ENCODE measurements at places on chromosomes 11 and 22.

DNA sequence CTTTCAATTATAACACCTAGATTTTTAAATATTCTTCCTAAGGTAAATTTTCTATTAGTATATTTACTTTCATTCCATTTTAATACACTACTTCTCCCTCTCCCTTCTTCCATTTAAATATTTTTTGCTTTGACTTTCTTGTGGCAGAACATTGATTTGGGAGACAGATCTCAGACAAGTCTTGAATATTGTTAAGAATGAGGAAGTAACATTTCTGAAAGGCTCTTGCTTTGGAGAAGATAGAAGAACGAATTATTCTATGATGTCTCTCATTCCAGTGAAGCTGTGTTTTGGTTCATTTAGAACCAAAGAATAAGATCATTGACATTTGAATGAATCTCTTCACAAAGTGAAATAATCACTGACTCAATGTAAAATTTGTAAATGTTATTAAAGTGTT, 2.4 kb downstream of the IPO7 start:
- DNase-seq: no peak

GRCh38 chr11:128827191-128827893, 39.8 kb downstream of the KCNJ1 start:
- no peak for DNase-seq

DNA sequence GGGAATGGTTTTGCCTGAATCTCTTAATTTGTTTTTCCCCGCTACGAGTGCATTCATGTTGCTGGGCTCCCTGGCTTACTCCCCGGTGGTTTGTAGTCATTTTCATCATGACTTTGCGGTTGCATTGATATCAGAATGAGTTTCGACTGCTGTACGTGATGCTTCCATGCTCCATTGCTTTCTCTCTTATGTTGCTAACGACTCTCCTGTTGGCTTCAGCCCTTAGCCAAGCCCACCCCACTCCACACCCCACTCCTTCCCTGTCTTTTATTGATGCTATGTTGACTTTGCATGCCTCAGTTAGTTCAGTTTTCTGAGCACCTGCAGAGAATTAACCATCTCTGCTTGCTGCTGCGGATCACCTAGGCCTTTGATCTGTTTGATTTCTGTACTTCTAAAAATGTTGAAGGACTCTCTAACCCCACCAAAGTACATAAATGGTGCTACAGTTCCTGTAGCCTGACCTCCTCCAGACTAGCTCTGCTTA, 65.3 kb downstream of the ARFGAP2 start:
- DNase-seq: no peak

DNA sequence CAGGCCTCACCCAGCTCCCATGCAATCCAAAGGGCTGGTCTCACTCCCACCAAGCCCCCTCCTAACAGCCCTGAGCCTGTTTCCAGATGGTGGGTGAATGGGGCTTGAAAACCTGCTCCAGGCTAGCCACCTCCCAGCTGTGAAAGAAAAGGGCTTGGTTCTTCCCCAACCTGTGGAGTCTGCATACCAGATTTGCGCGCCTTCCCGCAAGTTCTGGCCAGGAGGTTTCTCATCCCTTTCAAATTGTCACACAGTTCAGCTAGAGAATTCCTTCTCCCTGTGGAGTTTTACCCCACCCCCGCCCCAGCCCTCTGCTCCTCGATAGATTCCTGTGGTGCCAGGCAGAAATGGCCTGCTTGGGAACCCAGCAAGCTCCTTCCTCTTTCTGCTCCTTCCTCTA, 734.6 kb upstream of the FAT3 start:
- no peak for DNase-seq

DNA sequence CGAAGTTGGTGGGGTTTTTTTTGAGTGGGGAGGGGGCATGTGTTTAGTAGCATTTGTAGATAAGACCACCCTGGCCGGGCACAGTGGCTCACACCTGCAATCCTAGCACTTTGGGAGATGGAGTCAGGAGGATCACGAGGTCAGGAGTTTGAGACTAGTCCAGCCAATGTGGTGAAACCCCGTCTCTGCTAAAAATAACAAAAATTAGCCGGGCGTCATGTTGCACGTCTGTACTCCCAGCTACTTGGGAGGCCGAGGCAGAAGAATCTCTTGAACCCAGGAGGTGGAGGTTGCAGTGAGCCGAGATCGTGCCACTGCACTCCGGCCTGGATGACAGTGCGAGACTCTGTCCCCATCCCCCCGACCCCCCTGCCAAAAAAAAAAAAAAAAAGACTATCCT, 34.6 kb downstream of the CECR2 start:
- no peak for DNase-seq

- DNase-seq: no peak
These were observed 228.6 kb upstream of the MPPED2 start for GRCh38 chr11:30814737-30815136.

DNA sequence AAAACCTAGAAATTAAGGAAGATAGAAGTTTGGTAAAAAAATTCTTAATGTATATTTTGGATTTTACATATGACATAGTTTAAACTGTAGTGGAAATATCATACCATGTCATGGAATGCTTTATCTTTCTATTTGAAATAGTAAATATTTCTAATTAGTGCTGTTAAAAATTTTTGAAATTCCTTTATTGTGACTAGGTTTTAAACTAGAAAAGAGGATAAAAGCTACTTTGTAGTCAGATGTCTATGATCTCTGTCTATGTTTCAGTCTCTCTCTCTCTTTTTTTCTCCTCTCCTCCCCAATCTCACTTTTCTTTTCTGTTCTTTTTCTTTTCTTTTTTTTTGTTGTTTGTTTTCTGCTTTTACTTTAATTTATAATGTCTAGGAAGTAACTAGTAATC, 226.2 kb downstream of the TMEM135 start:
- no peak for DNase-seq

- DNase-seq: no peak
These were observed 203.4 kb downstream of the KIF18A start for GRCh38 chr11:27904358-27905055.

- no peak for DNase-seq
These were observed 6.6 kb downstream of the NEAT1 start for GRCh38 chr11:65429068-65429681.

DNA sequence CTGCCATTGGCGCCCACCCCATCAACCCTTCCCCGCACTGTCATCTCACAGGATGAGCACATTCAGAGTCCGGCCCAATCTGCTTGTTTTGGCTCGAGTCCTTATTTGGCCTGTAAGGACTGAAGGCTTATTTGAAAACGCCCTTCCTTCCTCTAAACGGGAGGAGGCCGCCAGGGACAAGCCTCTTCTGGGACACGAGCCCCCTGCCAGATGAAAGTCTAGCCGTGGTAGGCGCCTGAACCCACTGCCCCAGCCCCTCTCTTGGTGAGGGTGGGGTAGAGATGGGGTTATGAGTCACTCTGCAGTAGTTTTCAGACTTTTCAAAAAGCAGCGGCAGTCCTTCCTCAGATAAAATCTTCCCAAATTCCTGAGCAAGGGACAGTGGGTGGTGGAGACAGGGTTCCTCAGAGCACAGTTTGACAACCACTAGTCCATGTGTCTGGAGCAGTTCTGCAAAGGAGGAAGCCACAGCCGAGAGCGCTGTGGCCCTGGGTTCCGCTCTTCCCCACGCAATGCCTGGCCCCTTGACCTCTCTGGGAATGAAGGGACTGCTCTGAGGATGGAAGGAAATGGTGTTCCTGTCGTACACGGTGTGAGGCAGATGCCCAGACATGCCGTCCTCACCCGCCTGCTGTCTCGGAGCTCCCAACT, 57.0 kb downstream of the MYH9 start:
- DNase-seq: peak; percentile 43

DNA sequence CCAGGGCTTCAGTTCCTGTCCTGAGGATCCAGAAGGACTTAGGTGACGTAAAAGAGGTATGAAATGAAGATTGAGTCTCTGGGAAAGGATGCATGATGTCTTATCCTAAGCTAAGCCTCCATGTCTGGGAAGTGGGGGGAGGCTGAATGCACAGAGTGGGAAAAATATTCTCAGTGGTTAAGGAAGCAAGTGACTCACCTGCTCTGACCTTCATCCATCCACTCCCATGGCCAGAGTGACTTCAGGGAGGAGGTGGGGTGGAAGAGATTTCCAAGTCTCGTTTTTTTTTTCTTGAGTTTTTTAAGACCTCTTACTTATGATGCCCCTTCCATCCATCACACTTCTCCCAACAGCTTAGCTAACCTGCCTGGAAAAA, 32.5 kb upstream of the POLD3 start:
- no peak for DNase-seq

GRCh38 chr22:35664955-35665587, 16.8 kb downstream of the APOL6 start:
- DNase-seq: no peak

DNA sequence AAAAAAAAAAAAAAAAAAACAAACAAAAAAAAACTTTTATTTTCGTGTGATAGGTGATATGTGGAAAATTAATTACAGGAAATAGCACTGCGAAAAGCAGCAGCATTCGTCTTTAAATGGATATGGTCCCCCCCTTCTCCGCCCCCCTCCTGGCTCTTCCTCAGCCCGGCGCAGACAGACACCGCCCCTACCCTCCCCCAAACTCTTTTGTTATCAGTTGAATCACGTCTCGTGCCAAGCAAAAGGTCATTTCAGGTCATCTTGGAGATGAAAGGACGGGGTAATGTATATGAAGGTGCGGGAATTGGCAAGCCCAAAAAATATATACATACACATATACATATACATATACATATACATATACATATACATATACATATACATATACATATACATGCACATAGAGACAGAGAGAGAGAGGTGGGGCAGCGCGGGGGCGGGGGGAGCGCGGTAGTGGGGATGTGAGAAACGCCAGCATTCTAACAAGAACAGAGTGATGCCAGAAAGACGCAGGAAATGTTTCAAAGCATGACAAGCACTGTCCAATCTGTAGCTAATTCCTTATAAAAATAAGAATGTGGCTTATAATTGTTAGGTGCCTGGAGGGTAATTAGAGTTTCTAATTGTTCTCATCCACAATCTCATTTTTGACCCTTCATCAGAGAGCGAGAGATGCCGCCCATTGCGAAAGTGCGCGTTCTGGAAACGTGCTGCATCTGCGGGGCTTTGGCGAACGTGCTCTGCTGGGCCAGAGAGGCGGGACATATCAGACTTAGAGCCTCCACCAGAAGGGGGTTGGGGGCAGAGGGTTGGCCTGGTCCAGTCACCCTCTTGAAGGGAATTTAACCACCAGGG, 214.5 kb upstream of the UBASH3B start:
- DNase-seq: no peak

GRCh38 chr11:10268746-10269488, 25.1 kb downstream of the SBF2 start:
- DNase-seq: no peak

DNA sequence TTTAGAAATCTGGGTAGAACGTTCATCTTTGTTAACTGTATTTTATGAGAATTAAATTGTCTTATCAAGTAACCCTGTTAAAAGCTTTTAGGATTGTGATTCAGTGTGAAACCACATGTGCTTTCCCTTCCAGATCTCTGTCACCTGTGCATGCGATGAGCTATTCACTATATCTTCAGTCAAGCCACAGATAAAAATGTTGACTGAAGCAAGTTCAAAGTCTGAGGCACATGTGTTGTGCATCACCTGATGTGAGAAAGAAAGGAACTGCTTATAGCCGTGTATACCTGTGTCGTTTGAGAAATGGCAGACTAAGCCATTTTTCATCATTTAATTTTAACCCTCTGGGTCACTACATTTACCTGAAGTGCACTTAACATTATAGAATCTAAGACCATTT, 1088.9 kb upstream of the TENM4 start:
- DNase-seq: no peak

DNA sequence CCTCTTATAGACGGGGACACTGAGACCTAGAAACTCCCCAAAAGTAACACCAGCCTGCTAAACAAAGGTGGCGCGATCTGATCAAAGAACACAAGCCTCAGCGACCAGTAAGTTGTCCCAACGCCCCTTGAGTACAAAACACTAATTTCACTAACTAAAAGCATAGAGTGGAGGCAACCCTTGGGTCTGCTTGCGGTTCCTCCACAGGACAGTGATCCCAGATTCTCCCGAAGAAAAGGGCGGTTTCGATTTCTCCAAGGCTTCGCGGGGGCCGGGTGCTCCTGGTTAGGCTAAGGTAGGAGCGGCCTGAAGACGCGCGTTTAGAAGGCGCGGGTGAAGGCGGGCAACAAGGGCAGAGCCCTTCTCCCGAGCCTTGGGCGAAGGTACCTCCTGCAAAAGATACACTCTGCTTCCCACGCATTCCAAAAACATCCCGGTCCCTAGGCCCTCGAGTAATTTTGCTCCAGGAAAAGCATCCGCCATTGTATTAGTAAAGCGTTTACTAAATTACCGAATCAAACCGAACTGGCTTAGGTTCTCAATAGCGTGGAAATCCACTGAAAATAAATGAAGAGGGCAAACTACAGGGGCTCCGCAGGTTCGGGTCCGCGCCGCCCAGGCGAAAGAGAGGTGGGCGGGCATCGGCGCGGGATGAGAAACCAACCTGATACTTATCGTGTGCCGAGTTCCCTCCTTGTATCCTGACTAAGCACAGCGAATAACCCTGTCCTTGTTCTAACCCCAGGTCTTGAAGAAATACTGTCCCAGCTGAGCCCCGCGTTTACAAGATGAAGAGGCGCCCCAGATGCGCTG, 2.0 kb downstream of the WT1 start:
- no peak for DNase-seq

- DNase-seq: no peak
These were observed 18.7 kb downstream of the TTC17 start for GRCh38 chr11:43377389-43377788.

- DNase-seq: peak; percentile 49
These were observed 7.0 kb downstream of the C11orf86 start for GRCh38 chr11:66981976-66982578.

GRCh38 chr11:19607656-19608360, 104.8 kb upstream of the NAV2 start:
- DNase-seq: no peak

- DNase-seq: no peak
These were observed 744.7 kb downstream of the KCNA4 start for GRCh38 chr11:29272019-29272654.

GRCh38 chr22:48906216-48906835, 921.3 kb downstream of the BRD1 start:
- no peak for DNase-seq

DNA sequence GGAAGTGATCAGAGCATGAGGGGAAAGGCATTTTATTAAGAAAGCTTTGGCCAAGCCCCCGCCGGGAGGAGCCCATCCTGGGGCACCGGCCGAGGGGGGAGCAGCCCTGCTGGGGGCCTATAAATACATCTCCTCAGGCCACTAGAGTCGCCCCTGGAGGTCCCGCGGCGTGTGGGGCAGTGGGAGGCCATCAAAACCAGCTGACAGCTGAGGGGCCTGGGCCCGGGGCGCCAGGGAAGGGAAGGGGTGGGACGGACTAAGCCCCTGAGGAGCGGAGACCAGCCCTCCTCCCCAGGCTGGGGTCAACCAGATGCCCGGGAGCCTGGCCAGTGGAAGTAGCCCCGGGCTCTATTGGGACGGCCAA, 13.1 kb downstream of the SCARF2 start:
- DNase-seq: no peak

GRCh38 chr11:120698918-120699317, 187.4 kb downstream of the GRIK4 start:
- DNase-seq: no peak

GRCh38 chr22:20808844-20809243, 34.9 kb downstream of the SERPIND1 start:
- DNase-seq: no peak

Measured in thoracic aorta (tissue), 2 donors.